ENCODE measurements at places on chromosomes 1 and 21. TPM values are rescaled to one million over a fixed set of nuclear protein-coding genes. Genes with fewer than 3 reads are reported as not detected.

DNA sequence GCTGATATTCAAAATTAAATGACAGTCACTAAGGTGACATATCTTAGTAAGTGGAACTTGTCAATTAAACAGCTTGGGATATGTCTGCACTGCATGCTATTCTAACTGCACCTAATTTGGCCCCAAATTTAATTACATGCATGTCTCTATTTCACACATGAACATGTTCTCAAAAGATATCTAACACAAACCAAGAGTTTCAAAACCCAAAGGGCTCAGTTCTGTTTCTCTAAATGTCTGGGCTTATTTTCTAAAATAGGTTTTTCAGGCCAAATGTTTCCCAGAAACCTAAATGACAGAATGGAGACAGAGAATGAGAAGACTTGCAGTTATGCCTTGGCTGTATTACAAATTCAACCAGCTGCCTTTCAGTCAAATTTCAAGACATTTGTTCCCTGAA, 11.3 kb downstream of the RAB29 start:
- DNase-seq: no peak

SELL gene
- 1.7 TPM for total RNA-seq

PANK4 gene
- total RNA-seq: 29.4 TPM

DNA sequence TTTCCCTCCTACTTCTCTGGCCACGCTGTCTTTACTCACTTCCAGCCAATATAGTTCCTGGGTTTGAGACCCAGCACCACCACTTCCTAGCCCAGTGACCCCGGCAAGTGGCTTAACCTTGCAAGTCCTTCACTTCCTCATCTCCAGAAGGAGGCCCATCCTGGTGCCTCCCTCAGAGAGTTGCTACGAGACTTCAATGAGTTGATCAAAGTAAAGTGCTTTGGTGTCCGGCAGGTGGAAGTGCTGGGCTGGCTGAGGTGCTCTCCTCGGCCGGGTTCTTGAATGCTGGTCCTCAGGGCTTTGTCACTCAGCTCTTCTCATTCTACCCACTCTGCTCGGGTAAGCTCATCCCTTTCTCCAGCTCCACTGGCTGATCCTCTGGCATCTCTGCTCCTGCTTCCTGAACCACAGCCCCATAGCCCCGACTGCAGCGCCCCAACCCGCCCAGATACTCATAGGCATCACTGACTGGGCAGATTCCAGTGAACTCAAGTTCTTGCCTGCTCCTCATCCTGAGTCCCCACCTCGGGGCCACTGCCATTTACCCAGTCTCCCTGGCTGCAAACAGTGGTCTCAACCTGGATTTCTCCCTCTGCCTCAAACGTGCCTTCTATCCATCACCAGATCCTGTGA, 75.8 kb upstream of the WNT4 start:
- DNase-seq: no peak

DNA sequence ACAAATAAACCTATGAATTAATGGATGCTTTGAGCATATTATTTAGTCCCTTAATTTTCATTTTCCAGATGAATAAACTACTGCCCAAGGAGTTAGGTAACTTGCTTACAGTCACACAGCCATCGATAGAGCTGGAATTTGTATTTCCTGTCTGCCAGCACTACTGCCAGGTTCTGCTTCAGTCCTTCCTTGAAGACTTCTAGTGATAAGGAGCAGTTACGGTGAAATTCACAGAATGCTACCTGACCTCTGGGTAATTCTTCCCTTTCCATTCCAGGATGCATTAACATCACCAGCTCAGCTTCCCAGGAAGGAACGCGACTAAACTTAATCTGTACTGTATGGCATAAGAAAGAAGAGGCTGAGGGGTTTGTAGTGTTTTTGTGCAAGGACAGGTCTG, 11.2 kb downstream of the CD160 start:
- no peak for DNase-seq

- DNase-seq: no peak
Observed at GRCh38 chr1:56132520-56132919, 446.8 kb downstream of the PLPP3 start.

DNA sequence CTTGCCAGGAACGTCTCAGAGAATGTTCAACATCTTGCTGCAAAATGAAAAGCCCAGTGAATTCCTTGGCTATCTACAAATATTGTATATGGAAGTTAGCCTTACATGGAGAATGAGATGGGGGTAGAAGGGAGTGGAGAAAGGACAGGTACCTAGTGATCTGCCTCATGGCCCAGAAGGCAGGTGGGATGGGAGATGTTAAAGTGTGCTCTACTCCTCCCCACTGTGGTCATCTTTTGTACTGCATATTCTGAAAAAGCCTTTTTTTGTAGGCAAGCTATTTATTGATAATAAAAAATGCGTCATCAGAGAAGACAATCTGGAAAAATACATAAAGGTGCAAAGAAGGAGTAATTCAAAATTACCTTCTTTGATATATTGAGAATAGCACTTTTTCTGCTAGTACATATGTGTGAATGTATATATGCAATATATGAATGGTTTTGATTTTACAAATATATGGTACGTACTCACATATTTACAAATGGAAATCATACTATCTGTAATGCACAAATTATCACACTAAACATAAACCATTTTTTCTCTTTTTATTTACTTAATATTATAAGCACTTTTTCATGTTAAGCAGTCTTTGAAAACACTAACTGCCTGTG, 19.1 kb upstream of the SLC5A9 start:
- DNase-seq: no peak

DNA sequence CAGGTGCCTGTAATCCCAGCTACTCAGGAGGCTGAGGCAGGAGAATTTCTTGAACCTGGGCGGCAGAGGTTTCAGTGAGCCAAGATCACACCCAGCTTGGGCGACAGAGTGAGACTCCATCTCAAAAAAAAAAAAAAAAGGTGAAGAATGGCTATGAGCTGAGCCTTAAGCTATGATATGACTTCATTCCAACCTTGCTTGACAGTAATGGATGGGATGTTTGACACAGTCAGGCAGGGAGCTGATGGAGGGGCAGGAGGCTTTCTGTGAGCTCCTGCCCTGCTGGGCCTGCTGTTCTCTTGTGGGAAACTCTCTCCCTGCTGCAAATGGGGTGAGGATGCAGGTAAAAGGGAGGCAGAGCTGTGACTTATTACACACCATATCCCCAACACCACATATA, 27.6 kb downstream of the NCF2 start:
- DNase-seq: no peak

SPRR2A gene
- not detected for total RNA-seq

DNA sequence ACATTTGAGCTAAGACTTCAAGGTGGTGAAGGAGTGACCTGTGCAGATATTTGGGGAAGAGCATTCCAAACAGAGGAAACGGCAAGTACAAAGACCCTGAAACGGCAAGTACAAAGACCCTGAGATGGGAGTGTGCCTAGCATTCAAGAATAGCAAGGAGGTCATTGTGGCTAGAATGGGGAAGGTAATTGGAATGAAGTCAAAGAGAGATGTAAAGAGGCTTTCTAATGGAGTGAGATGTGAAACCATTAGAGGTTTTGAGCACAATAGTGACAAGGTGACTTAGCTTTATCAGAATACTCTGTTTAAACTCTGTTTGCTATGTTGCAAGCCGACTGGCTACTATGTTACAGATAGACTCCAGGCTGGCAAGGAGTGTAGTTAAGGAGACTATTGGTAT, 4.4 kb downstream of the CDC7 start:
- DNase-seq: no peak

DNA sequence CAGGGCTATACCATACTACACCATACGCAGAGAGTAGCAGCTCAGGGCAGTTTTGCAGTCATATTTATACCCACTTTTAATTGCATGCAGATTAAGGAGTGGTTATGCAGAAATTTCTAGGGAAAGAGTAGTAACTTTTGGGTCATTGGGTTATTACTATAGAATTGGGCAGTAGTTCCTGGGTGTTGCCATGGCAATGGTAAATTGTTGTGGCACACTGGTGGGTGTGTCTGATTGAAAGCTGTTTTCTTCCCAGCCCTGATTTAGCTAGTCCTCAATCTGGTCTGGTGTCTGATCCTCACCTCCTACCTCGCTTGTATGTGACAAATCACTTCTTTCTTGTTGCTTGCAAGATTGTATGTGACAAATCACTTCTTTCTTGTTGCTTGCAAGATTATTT, 30.5 kb downstream of the CYP4A11 start:
- no peak for DNase-seq

DNA sequence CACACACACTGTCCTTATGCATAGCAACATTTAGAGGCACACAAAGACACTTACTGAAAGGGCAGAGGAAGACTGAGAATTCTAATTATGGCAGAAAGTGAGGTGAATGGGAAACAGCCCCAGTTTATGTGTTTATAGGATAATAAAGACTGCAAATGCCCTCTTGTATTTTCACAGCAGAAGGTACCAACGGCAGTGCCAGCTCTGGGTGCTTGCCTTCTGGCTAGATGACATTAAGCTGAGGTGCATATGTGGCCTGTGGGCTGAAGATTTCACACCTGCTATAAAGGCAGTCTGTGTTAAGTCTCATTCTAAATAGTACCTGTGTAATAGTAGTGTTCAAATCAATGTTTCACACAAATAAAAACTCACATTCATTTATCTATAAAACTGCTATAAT, 347.2 kb upstream of the ZRANB2 start:
- no peak for DNase-seq

SPATA17 gene
- total RNA-seq: 0.27 TPM

MIXL1 gene
- total RNA-seq: 0.34 TPM

CFHR4 gene
- not detected for total RNA-seq

DNA sequence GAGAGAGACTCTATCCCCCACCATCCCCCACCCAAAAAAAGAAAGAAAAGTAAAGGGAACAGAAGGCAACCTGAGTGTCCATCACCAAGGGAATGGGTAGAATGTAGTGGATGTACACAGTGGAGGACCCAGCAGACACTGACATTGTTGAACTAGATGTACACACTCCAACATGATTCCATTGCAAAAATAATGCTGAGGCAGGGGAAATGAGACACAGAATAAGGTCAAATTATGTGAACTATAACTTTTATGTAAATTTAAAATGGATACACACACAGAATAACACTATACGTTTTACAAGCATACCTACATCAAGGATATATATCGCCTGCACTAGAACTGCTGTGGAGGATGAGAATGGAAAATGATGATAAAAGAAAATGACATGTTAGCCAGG, 34.8 kb downstream of the PTAFR start:
- DNase-seq: no peak

RSPH1 gene
- total RNA-seq: 7.4 TPM

DNA sequence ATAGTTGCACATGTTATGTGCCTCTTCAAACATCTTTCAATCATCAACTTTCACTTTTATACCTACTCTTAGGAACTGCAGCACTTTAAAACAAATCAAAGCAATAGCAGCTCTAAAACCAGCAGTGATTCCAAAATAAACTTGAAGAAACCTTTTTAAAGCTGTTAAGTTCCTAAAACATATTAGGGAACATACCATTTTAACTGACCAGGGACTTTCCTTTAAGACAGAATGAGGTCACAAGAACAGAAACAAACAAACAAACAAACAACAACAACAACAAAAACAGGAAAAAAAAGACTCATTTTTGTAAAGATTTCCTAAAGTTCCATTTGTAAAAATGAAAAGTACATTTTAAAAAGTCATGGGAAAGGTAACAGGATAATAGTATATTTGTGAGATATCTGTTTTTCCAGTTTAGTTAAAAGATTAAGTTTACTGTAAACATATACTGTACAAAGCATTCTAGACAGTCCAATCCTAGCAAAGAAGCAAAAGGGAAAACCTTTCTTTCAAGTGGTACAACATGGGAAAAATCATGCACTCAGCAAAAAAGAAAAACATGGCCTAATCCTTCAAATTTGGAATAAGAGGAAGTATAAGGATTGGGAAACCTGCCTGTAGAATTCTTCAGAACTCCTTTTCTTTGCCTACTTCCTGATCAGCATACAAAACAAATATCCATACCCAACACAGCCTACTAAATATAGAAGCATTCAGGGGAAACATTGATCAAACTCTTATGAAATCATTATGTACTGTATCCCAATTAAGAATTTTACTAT, 45.5 kb downstream of the EPS15 start:
- DNase-seq: no peak

DNA sequence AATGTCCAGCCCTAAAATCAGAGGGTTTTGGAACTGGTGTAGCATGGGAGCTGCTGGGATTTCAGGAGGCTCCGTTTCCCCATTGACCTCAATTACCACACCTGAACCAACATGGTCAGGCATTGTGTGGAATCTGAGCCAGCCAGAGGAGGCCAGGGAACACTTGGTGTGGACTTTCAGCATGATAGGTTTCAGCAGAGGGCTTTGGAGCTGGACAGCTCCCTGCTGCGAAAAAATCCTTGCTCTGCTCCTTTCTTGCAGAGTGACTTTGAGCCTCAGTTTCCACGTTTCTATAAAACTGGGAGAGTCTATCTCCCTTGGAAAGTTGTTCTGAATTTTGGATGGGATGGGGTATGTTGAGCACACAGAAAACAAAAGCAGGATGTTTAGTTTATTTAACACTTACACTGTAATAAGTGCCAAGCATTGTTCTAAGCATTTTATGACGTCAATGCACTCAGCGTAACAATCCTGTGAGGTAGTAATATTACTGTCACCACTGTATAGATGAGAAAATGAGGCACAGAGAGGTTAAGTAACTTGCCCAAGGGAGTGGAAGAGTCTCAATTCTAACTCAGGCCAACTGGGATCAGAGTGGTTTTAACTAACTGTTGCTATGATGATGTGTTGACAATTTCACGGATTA, 168.0 kb downstream of the GRIK3 start:
- no peak for DNase-seq

DNA sequence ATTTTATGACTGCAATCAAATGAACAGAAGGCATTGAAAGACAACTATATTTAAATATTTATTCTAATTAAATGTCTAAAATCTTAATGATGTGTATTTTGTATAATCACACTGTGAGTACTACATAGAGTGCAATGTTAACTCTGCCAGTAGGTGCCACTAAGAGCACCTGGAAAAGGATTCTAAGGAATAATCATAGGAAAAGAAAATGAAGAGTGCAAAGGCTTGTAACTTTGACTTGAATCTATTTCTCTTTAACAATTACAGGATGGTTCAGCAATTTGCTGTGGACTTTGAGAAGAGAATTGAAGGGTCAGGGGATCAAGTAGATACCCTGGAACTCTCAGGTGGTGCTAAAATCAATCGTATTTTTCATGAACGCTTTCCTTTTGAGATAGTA, 200.4 kb downstream of the DNM3 start:
- no peak for DNase-seq

GRCh38 chr21:42027085-42027821, 17.1 kb upstream of the ZBTB21 start:
- peak; percentile 17 for DNase-seq

HES3 gene
- not detected for total RNA-seq

DNA sequence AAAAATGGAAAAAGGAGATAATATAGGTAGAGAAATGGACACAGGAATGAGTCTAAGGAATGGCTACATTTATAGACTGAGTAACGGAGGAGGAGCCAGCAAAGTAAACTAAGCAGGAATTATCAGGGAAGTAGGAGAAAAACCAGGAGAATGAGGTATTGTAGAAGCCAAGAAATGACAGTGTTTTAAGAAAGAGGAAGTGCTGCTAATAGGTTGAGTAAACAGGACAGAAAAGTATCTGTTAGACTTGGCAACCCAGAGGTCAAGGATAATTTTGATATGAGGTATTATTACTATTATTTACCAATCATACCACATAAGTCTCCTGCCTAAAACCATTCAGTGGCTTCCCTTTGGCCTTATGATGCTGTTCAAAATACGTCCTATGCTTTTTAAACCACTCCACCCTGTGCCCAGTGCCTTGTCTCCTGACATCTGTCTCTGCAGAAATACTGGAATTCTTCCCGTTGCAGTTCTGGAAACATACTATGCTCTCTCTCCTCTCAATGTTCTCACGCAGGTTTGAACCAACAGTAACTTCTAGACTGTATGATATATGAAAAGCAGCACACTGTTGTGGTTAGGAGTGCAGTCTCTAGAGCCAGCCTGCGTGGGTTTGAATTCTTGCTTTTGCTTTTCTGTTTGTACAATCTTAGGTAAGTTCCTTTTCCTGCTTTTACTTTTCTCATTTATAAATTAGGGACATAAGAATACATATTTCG, 24.6 kb upstream of the NEK7 start:
- DNase-seq: no peak
